HFFc6 (cell line): ENCODE measurements at places on chromosomes 16 and 17.

DNA sequence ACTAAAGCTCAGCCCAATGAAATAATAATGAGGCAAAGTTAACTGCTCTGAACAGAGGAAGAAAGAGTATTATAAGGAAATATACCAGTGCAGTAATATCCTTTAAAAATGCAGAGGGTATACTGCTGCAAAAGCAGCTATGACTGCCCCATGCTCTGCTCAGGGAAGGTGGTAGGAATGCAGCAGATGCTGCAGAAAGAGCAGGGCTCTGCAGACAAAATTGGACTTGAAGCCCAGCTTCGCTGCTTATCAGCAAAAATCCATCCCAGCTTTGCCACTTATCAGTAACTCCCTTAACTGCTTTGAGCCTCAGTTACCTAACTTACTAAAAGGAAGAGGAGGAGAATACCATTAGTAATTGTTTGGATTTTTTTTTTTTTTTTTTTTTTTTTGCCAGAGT lies 533.8 kb upstream of the CDH5 start:
- DNase-seq = no peak

GRCh38 chr16:53281280-53281679 lies 153.0 kb upstream of the RBL2 start:
- DNase-seq = no peak

DNA sequence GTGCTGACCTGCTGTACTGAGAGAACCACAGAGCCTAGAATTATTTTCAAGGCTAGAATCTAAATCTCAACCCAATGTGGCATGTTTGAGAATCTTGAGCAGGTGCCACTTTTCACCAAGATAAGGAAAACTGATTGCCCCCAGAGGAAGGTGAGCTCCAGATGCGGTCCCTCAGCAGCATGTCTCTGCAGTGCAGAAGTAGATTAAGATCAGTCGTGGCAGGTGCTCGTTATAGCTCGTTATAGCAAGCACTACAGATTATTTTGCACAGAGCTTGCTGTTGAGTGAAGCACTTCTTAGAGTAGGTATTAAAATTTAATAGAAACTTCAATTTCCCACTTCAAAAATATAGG lies 176.0 kb downstream of the AATF start:
- no peak for DNase-seq

- no peak for DNase-seq
Observed at GRCh38 chr17:13931111-13931526, 138.2 kb upstream of the COX10 start.

- no peak for DNase-seq
Observed at GRCh38 chr17:2067608-2068024, 12.7 kb downstream of the HIC1 start.
